ENCODE measurements at places on chromosomes 5 and 9.
A peak's percentile ranks its signal among the peaks of the same experiment; 100 is the strongest.

DNA sequence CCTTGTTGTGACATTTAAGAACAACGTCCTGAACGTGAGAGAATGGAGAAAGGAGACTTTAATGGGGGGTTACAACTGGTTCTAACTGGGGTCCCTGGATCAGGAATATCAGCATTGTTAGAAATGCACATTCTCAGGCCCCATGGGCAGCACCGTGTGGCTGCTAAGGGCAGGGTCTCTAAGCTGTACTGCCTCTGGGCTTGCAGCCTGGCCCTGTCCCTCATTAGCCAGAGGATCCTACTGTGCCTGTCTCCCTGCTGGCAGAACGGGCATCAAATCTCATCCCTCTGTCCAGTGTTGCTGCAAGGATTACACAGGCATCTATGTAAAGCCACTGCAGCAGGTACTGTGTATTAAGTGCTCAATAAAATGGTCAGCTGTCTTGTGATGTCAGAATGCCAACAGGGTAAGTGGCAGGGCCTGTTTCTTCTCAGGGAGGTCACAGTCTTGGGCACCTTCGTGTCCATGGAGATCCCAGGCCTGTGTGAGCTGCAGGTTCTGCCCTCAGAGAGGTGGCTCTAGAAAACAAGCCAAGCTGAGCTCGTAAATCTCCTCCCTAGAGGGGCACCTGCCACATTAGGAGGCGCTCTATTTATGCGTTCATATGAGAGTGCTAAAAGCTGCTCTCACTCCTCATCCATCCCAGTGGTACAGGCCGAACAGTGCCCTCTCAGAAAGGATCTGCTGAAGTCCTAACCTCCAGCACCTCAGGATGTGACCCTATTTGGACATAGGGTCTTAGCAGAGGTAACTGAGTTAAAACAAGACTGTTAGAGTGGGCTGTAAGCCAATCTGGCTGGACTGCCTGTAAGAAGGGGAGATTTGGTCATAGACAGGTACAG is 210.5 kb downstream of the GADD45G start:
- no peak for DNase-seq

- DNase-seq = no peak
Measured at GRCh38 chr9:68919661-68920060, 94.3 kb downstream of the PRKACG start.

GRCh38 chr5:79803007-79803406 is 113.4 kb downstream of the CMYA5 start:
- DNase-seq = no peak

- DNase-seq = no peak
Measured at GRCh38 chr5:37837414-37838032, 2.3 kb downstream of the GDNF start.

GRCh38 chr9:91783411-91783810 is 166.6 kb downstream of the ROR2 start:
- no peak for DNase-seq

DNA sequence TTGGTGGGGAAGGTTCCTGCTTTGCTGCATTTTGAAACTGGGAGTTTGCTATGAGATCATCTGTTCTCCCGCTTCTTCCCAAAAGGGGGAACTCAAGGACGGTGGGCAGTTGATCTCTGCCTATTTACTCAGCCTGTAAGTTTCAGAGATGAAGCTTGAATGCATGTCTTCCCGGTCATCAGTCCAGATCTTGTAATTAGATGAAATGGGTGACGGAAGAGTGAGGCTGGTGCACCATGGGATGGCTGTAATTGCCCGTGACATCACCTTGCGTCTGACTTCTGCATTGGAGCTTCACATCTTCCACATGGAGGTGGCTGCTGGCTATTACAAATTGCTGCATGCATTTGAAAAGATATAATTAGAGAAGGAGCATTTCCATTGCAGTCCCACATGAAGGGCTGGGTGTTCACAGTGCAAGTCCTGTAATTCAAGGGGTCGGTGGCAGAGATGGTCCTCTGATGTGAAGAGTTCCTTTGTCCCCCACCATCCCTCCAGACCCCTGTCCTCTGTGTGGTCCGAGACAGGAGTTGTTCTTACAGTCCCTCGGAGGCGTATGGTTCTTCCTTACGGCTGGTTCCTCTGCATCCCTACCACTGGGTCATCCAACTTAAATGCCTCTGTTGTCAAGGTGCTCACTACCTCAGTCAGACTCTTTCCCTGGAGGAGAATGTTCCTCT is 72.9 kb downstream of the ZNF618 start:
- DNase-seq = no peak

DNA sequence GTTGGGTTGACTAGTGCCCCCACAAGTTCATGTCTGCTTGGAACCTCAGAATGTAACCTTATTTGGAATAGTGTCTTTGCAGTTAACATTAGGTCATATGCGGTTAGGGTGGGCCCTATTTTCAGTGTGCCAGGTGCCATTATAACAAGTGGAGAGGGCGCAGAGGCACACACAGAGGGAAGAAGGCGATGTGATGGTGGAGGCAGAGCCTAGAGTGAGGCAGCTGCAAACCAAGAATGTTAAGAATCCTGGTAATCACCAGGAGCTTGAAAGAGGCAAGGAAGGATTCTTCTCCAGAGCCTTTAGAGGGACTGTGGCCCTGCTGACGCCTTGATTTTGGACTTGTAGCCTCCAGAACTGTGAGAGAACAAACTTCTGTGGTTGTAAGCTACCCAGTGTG is 10.9 kb downstream of the GPR107 start:
- no peak for DNase-seq

- DNase-seq = no peak
Measured at GRCh38 chr9:132482196-132482813, 72.3 kb downstream of the CFAP77 start.

GRCh38 chr9:20135119-20135697 is 346.4 kb upstream of the SLC24A2 start:
- DNase-seq = no peak

DNA sequence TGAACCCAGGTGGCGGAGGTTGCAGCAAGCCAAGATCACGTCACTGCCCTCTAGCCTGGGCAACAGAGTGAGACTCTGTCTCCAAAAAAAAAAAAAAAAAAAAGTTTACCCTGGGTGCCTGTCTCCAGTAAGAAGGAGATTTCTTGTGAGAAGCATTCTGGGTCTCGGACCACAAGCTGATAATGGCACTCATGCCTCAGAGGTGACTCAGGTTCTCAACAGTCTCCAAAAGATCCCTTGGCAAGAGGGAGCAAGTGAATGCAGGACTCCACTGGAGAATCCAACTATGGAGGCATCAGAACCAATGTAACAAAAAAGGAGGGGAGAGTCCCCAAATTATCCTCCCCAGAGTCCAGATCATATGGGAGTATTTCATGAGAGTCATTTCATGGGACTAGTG is 106.0 kb upstream of the LRRTM2 start:
- no peak for DNase-seq

- DNase-seq = peak; percentile 48
Measured at GRCh38 chr9:14119694-14120514, 194.0 kb downstream of the NFIB start.

- no peak for DNase-seq
Measured at GRCh38 chr5:2914022-2914661, 162.7 kb upstream of the IRX2 start.

GRCh38 chr9:107600060-107600573 is 110.5 kb upstream of the KLF4 start:
- no peak for DNase-seq

GRCh38 chr5:759111-759751 is 25.3 kb downstream of the ZDHHC11B start:
- DNase-seq = no peak

DNA sequence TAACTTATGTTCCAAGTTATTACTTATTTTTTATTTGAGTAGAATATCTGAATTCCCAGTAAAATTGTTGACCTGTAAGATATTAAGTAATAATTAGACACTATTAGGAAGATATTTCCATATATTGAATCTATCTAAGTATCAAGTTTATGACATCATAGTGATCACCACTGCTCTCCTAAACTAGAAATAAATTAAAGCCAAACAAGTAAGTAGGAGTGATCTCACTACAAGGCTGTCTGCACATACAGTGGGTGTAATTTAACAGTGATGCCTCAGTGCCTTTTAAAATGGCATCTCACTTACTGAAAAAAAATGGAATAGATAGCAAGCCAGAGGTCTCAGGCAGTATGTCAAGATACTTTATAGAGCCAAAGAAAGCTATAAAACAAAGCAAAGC is 789.6 kb downstream of the KCTD16 start:
- no peak for DNase-seq

GRCh38 chr9:102862478-102862877 is 132.7 kb upstream of the CYLC2 start:
- no peak for DNase-seq

DNA sequence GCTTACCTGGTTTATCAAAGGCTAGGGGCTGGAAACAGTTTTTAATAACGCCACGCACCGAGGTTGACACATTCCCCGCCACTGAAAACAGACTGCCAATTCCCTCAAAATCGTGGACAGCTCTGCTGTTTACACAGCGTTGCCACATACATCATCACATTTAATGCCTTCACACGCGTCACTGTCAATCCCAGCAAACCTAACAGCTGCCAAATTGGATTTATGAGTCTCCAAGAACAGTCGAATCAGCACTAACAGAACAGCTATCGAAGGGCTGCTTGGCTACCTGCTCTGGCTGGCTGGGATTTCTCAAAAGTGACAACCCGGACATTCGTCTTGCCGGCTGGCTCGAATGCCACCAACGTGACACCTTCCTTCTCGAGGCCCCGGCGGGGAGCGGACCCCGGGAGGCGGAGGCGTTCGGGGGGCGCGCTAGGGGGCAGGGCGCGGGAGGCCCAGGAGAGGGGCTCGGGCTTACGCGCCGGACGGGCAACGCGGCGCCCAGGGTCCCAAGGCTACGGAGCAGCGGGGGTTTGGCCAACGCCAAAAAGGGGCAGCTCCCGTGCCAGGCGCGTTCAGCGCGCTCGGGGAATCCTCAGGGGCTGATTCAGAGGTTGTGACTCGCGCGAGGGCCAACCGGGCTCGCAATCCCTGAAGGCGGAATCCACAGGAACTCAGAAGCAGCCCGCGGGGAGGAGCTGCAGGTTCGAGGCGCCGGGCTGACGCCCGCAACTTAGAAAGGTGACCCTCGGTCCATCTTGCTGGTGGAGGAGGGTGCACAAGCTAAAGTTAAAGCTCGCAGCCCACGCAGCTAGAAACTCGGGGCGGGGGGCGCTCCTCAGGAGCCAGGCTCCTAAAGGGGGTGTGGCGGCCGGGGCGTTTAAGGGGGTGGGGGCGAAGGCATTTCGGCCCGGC is 1.2 kb downstream of the CDC14B start:
- no peak for DNase-seq

- DNase-seq = no peak
Measured at GRCh38 chr5:111703662-111704061, 53.3 kb downstream of the NREP start.

DNA sequence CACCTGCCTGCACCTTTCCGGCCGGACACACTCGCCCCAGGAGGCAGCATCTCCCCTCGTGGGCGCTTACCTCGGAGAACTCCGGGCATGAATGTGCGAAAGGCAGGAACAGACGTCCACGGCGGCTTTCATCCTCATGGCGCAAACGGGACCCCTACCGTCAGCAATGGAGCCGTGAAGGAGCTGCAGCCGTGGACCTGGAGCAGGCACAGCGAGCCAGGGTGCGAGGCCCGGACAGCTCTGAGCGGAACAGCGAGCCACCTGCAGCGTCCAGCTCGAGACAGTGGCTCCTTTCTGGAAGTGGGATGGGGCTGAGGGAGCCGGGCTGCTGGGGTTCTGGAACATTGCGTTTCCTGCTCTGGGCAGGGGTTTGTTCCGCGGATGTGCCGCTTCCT is 7.8 kb upstream of the SLC6A19 start:
- no peak for DNase-seq

- DNase-seq = peak; percentile 34
Measured at GRCh38 chr9:86600291-86600690, 246.1 kb upstream of the TUT7 start.

DNA sequence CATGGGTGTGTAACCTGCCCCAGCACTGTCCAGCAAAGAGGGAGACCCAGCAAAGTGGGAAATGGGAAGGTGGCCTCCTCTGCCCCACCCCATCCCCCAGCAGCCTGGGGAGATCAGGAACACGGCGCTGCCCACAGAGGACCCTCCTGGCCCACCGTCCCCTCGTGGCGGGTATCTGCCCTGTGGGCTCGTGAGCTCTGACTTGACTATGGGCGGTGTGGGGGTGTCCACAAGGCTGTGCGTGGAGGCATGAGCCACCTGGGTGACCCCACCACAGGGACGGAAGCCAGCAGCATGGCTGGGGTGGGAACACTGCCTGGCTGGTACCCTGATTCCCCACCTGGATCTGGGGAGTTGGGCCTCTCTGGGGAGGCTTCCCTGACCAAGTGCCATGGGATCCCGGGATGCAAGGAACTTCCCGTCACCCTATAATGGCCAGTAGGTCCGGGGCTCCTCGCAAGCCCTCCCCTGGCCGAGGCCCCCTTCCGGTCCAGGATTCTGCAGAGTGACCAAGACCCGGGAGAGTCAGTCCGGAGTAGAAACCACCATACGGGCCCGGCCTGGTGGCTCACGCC is 29.3 kb upstream of the SLC6A19 start:
- no peak for DNase-seq

DNA sequence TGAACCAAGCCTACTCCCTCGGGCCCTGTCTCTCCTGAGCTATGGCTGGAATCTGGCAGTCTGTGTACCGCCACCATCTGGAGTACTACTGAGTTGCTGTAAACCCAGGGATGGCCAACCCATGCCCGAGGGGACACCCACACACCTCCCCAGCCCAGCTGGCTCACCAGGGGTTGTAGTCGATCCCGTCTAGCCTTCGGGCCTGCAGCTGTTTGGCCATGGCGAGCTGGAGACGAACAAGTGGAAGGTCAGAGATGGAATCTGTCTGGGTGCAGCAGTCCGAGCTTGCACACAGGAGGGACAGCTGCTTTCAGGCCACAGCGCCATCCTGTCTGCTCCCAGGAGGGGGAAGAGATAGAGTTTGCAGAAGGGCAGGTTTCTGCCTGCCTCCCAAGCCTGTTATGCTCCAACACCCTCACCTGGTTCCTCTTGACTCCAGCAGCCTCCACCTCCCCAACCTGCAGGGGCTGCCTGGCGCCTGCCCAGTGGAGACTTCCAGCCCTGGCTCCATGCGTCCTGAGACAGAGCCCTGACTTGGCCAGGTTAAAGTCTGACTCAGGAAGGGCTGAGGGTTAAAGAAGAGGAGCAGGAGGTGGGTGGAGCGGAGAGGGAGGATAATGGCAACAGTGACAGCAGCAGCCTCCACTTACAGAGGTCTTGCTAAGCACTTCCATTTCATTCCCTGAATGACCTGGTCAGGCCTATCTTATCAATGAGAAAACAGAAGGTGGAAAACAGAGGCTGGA is 15.8 kb upstream of the SPOUT1 start:
- DNase-seq = no peak

DNA sequence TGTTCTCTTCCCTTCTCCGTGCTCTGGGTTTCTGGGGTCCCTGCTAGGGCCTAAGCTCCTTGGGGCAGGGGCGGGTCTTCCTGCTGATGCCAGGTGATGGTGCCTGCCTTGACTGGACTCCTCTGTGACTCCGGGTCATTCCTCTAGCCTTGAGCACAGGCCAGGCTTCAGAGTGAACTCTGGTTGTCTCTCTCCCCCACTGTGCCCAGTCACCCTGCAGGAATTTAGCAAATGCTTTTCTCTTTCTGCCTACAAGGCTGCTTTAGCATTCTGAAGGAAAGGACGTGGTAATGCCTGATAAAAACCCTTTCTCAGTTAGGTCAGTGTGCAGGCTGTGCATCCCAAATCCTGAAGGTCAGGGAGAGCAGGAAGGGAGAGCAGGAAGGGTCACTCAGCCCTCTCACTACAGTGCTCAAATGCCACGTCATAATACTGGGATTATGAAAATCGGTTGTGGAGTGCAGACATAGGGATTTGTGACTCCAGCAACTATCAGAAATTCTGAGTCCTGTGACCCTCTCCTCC is 2.7 kb downstream of the CXCL14 start:
- no peak for DNase-seq

Data from fibroblast of skin of left biceps (primary cell).